NCI-H1417 (cell line): ENCODE measurements at places on chromosomes 5 and 9.
A peak's percentile ranks its signal among the peaks of the same experiment; 100 is the strongest.

- peak; percentile 86 for DNase-seq
Measured at GRCh38 chr5:111511831-111512374, 432 bp downstream of the STARD4 start.

DNA sequence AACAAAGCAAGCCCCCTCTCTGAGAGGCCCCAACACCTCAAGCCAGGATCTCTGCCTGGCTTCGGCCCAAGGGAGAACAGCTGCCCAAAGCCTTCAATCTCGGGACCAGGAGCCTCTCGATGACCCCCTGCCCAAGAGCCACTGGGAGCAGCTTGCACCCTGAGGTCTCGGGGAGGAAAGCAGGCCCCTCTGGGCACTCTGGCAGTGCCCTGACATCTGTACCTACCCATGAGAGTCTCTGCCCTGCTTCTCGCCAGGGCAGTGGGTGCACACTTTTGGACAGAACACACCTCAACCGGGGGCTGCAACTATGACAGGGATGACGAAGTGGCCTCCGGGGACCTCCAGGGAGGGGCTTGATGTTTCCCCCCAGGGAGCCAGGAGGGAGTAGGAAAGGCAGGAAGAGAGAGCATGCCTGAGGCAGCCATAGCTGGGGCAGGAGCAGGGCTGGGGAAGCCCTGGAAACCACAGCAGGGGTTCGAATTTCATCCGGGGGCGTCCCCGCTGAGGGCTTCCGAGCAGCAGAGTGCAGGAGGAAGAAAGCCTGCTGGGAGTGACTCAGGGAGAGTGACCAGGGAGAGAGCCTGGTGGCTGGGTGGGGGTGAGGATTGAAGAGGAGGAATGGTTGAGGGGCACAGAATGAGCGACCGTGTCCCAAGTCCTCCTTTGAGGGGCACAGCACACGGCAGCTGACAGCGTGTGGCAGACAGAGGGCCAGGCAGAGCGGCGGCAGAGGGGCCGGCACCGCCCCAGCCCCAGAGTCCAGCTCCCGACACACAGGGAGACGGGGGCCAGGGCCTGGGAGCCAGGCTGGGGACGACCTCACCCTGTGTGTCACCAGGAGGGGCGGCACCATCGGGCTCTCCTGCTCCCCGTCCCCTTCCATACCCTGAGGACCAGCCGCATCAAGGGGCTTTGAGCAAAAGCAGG lies 1.8 kb downstream of the LPCAT1 start:
- no peak for DNase-seq

- no peak for DNase-seq
Measured at GRCh38 chr5:138748630-138749081, 4.6 kb upstream of the CTNNA1 start.

- DNase-seq: no peak
Measured at GRCh38 chr5:86806206-86806605, 188.5 kb downstream of the COX7C start.

GRCh38 chr9:5265939-5266338 lies 34.7 kb downstream of the INSL4 start:
- no peak for DNase-seq

- no peak for DNase-seq
Measured at GRCh38 chr5:110572729-110573128, 153.7 kb downstream of the TMEM232 start.

DNA sequence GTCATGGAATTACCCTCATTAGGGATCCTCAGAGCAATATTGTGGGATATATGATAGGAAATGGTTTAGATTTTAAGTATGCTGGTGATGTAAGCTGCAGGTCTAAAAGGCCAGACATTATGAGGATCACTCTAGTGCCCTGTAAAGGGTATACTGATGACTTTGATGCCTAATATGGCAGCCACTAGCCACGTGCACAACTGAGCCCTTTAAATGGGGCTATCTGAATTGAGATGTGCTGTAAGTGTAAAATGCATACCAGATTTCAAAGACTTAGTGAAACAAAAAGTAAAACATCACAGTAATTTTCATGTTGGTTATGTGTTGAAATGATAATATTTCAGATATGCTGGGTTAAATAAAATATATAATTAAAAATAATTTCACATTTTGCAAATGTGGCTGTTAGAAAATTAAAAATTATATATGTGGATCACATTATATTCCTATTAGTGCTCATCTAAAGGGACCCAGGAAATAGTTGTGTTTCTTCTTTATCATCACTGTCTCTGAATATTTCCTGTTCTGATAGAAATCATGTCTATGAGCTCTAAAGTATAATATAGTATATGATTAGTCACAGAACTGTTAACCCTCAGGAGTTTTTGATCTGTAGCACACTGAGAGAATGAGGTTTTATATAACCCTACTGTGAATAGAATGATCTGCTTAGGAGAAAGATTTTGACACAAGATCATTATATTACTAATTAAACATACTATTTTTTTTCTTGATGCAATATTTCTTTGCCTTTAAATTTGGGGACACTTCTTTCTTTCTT lies 50.1 kb downstream of the OSTF1 start:
- no peak for DNase-seq

GRCh38 chr9:72396247-72397091 lies 31.5 kb upstream of the ZFAND5 start:
- peak; percentile 27 for DNase-seq

GRCh38 chr9:92590377-92590776 lies 54.6 kb upstream of the ECM2 start:
- DNase-seq: no peak

GRCh38 chr5:66810848-66811261 lies 214.7 kb downstream of the MAST4 start:
- peak; percentile 28 for DNase-seq

DNA sequence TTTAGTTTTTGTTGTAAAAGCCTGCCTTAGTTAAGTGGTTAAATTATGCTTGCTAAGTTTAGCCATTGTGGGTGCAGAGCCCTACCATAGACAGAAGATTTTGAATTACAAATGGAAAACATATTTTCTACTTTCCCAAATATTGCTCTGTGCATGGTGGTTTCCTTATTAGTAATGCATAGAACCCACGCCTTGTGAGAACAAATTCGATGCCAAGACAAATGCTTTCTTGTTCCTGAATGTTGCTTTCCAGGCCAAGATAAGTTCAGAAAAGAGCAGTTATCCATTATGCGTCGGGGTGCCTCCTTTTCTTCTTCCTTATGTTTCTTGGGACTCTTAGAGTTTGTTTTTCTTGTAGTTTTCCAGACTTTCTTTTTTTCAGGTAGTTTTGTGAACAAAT lies 31.0 kb upstream of the GARNL3 start:
- no peak for DNase-seq

DNA sequence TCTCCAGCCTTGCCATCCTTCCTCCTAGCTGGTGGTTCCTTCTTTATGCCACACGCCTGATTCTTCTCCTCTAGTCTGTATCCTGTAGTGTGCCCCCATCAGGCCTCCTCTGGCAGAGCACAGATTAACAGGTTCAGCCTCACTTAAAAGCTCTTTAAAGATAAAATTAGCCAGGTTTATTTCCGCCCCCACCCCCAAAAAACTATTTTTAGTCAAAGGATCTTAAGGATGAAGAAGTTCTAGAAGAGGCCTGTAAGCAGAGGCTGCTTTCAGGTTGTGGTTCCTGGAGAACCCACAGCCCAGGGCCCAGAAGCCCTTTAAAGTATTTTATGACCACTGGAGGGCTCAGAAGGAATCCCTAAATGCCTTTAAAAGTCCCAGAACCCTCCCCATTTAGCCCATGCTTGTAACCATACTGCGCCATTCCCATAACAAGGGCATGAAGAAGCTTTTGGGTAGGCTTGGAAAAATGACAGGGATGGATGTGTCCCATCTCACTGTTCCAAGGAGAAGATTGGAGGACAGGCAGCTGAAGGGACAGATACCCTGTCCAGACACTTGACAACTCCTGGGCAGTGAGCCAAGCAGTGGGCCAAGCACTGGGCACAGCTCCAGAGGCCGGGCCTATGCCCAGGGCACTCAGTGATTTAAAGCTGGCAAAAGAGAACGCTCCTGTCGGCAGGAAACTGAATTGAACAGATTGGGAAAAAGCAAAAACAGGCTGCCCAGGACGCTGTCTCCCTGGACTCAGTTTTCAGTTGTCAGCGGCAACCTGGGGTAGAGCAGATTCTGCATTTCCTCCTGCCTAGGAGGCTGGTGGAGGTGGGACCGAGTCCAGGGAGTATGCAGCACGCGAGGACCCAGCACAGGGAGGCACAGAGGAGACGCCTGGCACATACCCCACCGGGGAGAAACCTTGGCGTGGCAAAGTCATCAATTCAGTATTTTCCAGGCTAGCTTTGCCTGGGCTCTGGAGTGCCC lies 106.3 kb upstream of the SSBP2 start:
- peak; percentile 89 for DNase-seq

DNA sequence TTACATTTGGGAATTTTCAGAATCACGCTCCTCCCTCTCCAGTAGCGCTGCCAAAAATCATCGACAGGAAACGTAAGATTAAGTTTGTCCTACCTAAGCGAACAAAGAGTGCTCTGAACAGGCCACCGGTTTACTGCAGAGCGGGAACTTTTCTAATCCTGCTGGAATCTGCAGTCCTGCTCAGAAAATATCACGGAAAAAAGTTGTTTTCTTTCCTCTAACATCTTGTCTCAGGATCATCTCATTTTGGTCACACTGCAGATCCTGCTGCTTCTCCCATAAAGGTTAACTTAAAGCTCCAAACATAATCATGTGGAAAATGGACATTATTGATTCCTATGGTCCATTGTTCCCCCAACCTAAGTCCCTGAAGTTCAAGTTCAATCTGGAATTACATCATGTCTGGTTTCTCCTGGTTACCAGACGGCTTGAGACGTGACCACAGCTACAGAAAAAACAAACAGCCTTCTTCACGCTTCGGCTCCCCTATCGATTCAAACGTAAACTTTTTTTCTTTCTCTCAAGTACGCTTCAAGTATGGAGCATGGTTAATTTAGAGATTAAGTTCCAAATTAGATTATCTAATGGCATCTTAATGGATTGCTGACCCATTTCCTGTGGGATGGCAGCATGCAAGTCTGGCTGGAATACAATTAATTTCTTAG lies 217.6 kb downstream of the NFIB start:
- peak; percentile 67 for DNase-seq

- DNase-seq: peak; percentile 69
Measured at GRCh38 chr9:112097712-112098688, 77.1 kb downstream of the SUSD1 start.

DNA sequence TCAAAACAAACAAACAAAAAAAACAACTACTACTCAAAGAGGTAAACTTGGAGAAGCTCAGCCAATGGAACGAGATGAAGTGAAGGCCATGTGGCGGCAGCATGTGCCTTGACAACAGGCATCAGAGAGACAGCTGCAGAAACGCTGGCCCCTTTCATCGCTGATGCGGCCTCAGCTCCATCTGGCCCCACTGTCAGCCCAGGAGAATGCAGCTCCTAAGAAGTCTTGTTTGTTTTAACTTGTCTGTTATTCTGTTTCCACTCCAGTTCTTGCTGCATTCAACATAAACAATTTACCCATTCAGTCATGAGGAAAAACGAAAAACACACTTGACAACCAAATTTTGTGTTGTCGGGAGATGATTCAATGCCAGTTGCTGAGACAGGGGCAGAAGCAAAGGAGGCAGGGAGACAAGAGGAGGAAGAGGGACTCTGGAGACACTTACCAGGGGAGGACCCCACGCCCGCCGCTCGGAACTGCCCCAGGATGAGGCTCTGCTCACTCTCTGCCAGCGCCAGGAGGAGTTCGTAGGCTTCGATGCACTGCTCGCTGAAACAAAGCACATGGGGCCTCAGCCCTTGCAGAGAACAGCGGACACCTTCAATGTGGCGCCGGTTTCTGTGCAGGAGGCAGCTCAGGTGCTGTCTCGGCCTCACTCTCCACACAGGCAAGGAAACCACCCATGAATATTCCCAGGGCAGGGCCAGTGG lies 91.2 kb downstream of the DCP2 start:
- DNase-seq: no peak

- no peak for DNase-seq
Measured at GRCh38 chr9:37969130-37969529, 65.2 kb upstream of the SLC25A51 start.

- DNase-seq: no peak
Measured at GRCh38 chr5:170426149-170426767, 37.1 kb upstream of the KCNMB1 start.

DNA sequence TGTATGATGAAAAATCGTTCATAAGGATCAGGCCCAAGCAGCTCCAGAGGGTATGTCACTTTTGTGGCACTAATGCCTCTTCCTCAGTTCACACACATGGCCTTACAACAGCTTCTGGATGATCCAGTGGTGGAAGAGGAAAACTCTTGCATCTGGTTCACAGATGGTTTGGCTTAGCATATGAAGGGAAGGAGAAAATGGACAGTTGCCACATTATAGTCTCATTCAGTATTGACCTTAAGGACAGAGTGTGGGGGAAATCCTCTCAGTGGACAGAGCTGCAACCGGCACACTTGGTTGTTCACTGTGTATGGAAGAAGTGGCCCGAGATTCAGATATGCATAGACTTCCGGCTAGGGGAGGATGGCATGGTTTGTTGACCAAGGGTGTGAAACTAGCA lies 22.8 kb downstream of the C9orf57 start:
- DNase-seq: no peak

GRCh38 chr5:136065588-136065987 lies 36.8 kb downstream of the TGFBI start:
- no peak for DNase-seq

DNA sequence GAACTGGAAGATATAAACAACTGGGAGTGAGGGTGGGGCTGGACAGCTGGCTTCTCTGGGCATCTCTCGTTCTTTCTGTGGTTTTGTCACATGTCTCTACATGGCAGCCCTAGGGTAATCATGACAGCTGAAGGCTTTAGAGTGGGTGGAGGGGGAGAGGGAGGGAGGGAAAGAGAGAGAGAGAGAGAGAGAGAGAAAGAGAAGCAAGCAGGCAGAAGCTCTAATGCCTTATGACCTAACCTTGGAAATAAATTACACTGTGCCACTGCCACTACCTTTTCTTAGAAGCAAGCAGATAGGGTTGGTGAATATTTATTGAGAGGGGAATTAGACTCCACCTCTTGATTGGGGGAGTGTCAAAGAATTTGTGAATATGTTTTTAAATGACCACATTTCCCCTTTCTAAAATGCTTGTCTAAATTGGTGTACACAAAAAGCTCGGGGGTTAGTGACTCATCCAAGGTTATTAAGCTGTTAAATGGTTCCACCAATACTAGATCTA lies 2.6 kb upstream of the DAPK1 start:
- no peak for DNase-seq
